ENCODE measurements at places on chromosomes 12 and 14. TPM values are rescaled to one million over a fixed set of nuclear protein-coding genes. Genes with fewer than 3 reads are reported as not detected.

DNA sequence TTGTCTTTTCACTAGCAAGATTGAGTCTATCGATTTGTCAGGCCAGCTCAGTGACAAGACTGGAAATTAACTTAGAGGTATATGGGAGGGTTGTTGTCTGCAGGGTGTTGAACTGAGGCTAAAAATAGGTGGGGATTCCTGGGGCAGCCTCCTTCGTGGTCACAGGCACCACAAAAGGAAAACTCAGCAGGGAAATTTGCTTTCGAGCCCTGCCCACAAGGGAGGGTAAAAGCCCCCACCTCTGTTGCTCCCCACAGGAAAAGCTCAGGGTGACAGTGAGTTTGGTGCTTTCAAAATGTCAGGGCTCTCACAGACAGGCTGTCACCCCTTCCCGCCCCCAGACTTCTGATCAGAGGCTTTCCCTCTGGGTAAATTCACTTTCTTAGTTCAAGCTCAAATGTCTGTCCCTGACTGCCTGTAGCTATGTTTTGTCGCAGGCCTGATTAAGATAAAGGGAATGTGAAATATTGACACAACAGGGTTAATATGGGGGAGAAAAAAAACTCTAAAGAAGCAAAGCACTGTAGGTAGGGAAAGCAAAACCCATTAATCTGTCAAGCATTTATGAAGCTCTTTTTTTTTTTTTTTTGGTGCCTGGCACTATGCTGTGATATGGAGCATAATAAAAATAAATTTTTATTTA is 11.7 kb upstream of the NFKBIA start:
- H3K4me3 ChIP-seq: no peak overlapping the region
- H3K4me1 ChIP-seq: no peaks in the 10 kb centered on the region
- H3K36me3 ChIP-seq: no peaks in the 10 kb centered on the region
- H3K27ac ChIP-seq: no peak overlapping the region
- no peaks in the 10 kb centered on the region for H3K27me3 ChIP-seq

DNA sequence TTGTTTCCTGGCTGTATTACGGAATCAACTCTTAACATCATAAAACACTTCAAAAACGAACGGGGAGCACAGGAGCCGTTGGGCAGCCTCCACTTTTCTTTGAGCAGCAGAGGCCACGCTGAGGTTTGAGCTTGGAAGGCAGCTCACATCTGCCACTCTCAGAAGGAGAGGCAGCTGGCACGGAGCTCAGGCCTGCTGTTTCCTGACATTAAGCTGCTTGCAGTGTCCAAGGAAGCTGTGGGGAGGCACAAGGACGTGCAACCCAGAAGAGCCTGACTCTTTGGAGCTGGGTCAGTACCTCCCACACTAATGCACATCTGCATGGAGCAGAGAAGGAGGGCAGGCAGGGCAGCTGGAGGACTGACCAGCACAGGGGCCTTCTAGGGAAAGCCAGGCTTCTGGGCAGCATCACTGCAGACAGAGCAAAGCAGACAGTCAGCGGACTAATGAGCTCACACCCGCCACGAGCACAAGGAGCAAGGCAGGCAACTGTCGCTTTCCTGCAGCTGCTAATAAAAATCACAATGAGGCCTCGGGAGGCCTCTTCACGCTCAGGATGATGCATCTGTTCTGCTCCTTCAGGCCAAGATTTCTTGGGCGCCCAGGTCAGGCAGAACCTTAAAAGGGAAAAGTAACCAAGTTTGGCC is 211.1 kb downstream of the GLT1D1 start:
- DNase-seq: peak; percentile 44
- H3K4me3 ChIP-seq: peak overlapping the region; percentile 38
- H3K27me3 ChIP-seq: no peaks in the 10 kb centered on the region

DNA sequence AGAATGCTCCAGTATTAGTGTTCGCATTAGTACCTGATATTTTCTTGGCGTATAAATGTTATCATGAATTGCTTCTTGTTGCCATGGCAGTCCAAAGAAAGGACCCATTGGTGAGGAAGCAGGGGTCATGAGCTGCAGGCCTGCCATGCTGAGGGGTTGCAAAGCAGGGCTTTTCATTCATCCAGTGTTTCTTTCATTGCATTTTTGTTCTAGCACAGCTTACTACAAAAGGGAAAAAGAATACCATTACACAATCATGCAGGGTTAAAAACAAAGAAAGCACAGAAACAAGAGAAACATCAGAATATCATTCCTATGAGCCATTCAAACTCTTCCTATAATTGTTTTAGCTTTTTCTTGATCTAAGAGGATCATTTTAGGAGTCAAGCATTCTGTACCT is 24.0 kb downstream of the DICER1 start:
- H3K4me1 ChIP-seq: peaks cover 2% of the 10 kb centered on the region
- H3K27me3 ChIP-seq: no peaks in the 10 kb centered on the region
- H3K4me3 ChIP-seq: no peak overlapping the region
- H3K36me3 ChIP-seq: peaks cover 1% of the 10 kb centered on the region
- no peak overlapping the region for H3K27ac ChIP-seq
- no peak for DNase-seq

DNA sequence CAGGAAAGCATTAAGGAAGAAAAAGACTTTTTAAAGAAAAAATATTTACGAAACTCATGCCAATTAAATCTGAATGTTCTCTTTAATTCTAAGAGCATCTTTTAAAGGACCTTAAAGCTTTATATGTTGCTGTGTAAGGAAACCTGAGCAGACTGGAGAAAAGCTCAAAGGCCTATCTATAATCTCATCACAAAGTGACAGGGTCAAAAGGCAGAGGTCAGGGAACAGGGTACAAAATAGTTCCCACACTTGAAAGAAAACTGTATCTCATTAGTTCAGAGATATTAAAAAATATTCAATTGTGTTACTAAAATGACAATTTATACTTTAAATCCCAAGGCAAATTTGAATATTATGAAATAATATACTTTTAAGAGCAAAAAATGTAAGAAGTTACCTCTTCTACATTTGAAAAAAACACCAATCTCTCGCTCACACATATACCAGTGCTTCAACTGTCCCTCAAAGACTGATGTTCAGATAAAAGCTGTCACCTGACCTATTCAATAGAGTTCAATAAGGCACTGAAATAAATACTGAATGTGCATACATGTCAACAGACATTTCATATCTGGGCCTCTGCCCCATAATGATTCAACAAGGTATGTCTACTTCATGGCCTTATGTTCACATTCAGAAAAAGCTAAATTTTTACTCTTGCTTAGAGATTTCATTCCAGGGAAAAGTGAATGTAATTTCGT is 17.9 kb downstream of the DENND5B start:
- no peak overlapping the region for H3K27ac ChIP-seq
- H3K4me1 ChIP-seq: no peaks in the 10 kb centered on the region
- H3K36me3 ChIP-seq: no peaks in the 10 kb centered on the region
- DNase-seq: no peak
- H3K4me3 ChIP-seq: no peak overlapping the region

DNA sequence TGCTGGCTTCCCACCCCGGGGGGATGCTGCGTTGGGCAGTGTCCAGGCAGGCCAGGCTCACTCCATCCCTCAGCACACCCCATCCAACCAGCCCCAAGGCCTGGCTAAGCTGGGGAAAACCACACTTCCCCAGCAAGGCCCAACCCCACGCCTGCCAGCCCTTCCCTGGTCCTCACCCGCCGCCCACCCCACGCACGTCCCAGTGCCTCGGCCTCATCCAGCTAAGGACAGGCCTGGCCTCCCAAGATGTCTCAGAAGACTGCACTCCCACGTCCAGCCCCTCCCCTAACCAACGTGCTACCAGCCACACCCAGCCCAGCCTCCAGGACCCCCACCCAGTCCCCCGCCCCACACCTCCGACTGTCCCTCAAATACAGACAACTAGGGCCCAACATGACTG is 9.8 kb downstream of the JAG2 start:
- no peak overlapping the region for H3K4me3 ChIP-seq
- H3K27me3 ChIP-seq: no peaks in the 10 kb centered on the region
- no peak overlapping the region for H3K27ac ChIP-seq
- no peak for DNase-seq
- no peaks in the 10 kb centered on the region for H3K4me1 ChIP-seq

GRCh38 chr14:35808076-35808637 is 938 bp downstream of the RALGAPA1 start:
- peak overlapping the region; percentile 95 for H3K4me3 ChIP-seq
- no peaks in the 10 kb centered on the region for H3K36me3 ChIP-seq
- no peaks in the 10 kb centered on the region for H3K27me3 ChIP-seq
- no peak for DNase-seq

GRCh38 chr12:113766879-113767878 is 198.9 kb downstream of the RBM19 start:
- no peaks in the 10 kb centered on the region for H3K36me3 ChIP-seq
- H3K4me3 ChIP-seq: no peak overlapping the region
- peak; percentile 49 for DNase-seq
- H3K27ac ChIP-seq: no peak overlapping the region
- H3K4me1 ChIP-seq: no peaks in the 10 kb centered on the region

GRCh38 chr14:26527095-26527494 is 70.7 kb downstream of the NOVA1 start:
- H3K36me3 ChIP-seq: peaks cover 3% of the 10 kb centered on the region
- no peak for DNase-seq
- no peak overlapping the region for H3K27ac ChIP-seq

DNA sequence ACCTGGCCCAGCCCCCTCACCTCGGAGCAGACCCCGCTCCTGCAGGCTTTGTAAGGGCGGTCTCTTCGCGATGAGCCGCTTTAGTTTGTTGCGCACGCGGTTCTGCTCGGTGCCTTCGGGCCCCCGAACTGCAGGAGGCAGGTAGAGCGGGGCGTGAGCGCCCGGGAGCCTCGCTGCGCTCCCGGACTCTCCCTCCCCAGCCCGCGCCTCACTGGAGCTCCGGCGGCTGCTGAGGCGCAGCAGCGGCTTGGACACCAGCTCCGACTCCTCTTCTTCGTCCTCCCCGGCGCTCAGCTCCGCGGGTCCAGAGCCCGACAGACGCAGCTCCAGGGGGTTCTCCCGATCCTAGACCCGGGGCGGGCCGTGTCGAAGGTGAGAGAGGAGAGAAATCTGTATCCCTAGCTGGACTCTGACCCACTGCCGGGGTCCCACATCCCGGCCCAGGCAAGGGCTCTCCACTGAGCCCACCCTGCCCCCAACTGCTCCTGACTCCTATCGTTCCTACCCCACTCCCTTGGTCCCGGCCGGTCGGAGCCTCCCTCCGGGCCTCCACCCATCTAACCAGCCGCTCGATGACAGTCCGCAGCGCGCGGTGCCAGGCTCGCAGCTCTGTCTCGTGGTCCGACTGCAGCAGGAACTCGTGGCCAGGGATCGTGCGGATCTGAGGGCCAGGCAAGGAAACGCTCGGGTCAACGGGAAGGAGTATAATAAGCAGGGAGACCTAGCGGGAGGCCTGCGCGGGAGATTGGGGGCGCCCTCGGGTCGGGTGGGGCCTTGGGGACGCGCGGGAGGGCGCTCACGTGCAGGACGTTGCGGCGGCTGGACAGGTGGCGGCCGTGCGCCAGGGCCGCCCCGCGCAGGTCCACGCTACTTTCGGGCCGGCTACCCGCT is 4.2 kb downstream of the ARHGAP9 start:
- peak overlapping the region; percentile 59 for H3K4me3 ChIP-seq
- H3K4me1 ChIP-seq: no peaks in the 10 kb centered on the region
- peaks cover 37% of the 10 kb centered on the region for H3K27me3 ChIP-seq
- H3K36me3 ChIP-seq: no peaks in the 10 kb centered on the region

GRCh38 chr12:54759751-54760150 is 94.6 kb upstream of the MUCL1 start:
- peak; percentile 74 for DNase-seq
- H3K4me1 ChIP-seq: peaks cover 2% of the 10 kb centered on the region
- no peaks in the 10 kb centered on the region for H3K27me3 ChIP-seq
- H3K36me3 ChIP-seq: no peaks in the 10 kb centered on the region

DNA sequence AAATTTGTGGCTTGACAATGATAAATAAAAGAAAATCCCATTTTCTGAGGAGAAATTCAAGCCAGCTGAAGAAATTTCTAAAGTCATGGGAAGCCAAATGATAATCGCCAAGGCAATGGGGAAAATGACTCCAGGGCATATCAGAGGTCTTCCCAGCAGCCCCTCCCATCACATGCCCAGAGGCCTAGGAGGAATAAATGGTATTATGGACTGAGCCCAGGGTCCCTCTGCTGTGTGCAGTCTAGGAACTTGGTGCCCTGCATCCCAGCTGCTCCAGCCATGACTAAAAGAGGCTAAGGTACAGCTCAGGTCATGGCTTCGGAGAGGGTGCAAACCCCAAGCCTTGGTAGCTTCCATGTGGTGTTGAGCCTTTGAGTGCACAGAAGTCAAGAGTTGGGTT is 4.4 kb downstream of the CLEC12A start:
- H3K27ac ChIP-seq: no peak overlapping the region
- no peak overlapping the region for H3K4me3 ChIP-seq

DNA sequence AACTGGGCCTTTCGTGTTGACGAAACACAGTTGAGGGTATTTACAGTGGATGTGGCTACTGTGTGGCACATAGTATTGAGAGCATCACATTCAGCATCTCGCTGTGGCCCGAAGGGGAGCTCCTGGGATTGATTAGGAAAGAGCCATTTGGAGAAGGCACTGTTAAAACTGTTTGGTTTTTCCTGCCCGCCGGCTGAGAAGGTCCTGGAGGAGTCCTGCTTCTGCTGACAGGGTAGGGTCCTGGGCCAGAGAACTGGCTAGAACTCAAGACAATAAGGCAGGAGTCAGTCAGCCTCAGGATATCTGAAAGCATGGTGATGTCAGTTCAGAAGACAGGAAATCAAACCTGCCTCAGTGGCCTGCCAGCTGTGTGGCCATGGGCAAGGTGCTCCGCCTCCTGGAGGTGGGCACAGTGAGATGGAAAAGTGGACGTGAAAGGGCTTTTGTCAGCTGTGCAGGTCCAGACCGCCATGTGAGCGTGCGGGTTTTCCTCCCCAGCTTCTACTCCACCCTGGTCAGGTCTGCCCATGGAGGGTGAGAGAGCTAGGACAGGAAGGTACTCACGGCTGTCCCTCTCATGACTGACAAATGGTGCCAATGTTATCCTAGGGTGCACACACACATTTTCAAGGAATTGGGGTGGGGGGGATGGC is 92.3 kb downstream of the NTF3 start:
- H3K4me3 ChIP-seq: no peak overlapping the region
- no peaks in the 10 kb centered on the region for H3K27me3 ChIP-seq
- H3K36me3 ChIP-seq: no peaks in the 10 kb centered on the region
- DNase-seq: no peak
- no peaks in the 10 kb centered on the region for H3K4me1 ChIP-seq
- H3K27ac ChIP-seq: no peak overlapping the region

DNA sequence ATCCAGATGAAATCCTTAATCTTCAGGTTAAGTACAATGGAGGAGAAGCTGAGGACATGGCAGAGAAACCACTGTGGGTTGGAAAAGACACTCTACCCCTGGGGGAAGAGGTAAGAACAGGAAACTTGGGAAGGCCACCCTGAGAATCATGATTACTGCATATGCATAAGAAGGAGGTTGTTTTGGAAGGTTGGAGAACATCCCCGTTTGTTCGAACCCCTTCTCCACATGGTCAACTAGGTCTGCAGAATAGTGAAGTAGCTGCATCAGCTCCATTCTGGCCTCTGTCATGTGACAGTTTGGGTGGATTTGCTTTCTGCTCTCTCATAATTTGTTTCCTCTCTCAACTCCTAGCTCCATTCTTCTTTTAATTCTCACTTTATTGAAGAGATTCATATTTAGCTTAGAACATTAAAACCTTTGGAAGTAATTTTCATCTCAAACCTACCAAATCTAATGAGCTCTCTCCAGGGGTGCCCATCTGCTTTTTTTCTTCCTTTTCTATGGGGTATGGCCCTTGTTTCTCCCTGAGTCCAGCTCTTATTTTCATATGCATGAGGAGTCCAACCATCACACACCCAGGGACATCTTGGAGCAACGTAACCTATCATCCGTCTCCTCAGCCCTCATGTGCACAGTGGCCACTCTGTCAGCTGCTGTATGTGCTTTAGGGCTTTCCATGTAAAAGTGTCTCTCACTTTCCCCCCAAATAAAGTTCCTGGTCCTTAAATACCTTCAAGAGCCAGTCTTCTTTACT is 820.3 kb downstream of the TMEM121 start:
- DNase-seq: no peak
- H3K4me1 ChIP-seq: no peaks in the 10 kb centered on the region
- H3K36me3 ChIP-seq: peaks cover 47% of the 10 kb centered on the region
- H3K27ac ChIP-seq: no peak overlapping the region
- H3K27me3 ChIP-seq: no peaks in the 10 kb centered on the region

Gene TMEM119
- not detected for total RNA-seq

Gene PRKCH
- 5.2 TPM for total RNA-seq

Measured in H9 (cell line).